CD4-positive, alpha-beta T cell treated with Interleukin-4 for 4 hours (primary cell): ENCODE measurements at places on chromosomes 7 and 10.

GRCh38 chr7:141872931-141873330 lies 31.6 kb upstream of the PRSS37 start:
- no peak for DNase-seq

GRCh38 chr7:49894543-49894942 lies 121.1 kb downstream of the VWC2 start:
- DNase-seq = no peak

DNA sequence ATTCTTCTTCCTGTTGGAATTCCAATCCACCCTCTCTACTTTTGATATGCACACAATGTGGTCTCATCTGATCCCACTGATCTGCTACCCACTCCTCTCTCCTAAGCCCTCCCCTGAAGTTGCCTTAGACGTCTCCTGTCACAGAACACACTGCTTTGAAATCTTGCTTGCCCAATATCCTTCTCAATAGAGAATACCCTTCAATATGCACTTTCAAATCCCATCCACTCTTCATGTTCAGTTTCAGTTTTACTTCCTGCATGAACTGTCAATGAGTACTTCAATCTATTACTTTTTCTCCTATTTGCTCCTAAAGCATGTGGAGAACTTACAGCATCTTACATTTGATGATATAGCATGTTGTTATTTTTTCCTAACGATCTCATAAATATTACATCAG lies 93.5 kb downstream of the UPF2 start:
- DNase-seq = no peak

- DNase-seq = no peak
Measured at GRCh38 chr10:71531485-71532446, 135.0 kb downstream of the CDH23 start.

GRCh38 chr10:3702056-3702546 lies 82.9 kb downstream of the KLF6 start:
- DNase-seq = no peak
